ENCODE measurements at places on chromosomes 6 and 20. TPM values are rescaled to one million over a fixed set of nuclear protein-coding genes. Genes with fewer than 3 reads are reported as not detected.

The SLC44A4 gene
- total RNA-seq = not detected

The ADGRF1 gene
- 0.52 TPM for total RNA-seq

The NR2E1 gene
- 1.4 TPM for total RNA-seq

The CRYBG1 gene
- 13.2 TPM for total RNA-seq

The KHDC1L gene
- not detected for total RNA-seq

The KCNG1 gene
- total RNA-seq = 1.5 TPM

DNA sequence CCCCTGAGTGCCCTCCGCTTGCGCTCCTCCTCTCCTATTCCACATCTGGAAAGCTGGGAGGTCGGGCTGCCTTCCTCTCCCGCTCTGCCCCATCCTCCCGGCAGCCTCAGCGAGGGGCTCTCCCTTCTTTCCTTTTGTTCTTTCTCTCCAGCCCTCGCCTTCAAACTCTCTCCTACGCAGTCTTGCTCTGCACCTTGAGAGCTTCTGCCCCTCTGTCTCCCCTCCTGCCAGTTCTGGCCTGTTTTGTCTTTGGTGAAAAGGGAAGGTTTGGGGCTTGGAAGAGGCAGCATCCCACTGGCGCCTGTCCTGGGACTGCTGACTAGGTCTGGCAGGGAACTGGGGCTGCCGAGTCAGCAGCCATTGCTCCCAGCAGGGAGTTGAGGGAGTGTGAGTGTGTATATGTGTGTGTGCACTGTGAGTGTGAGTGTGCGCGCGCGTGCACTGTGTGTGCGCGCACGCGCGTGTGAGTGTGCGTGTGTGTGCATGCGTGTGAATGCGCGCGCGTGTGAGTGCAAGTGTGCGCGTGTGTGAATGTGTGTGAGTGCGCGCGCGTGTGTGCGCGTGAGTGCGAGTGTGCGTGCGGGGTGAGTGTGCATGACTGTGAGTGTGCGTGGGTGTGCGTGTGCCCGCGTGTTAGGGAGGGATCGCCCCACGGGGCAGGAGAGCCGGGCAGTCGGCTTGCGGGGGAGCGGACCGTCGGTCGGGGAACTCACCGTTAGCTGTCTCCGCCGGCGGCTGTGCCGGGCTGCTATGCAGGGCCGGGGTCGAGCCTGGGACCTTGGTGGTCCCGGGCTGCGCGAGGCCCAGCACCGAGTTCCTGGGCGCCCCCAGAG lies 523 bp downstream of the CPXM1 start:
- DNase-seq = no peak

GRCh38 chr20:40638414-40638813 lies 50.6 kb downstream of the MAFB start:
- DNase-seq = no peak

- DNase-seq = no peak
Measured at GRCh38 chr20:45518282-45518681, 2.9 kb upstream of the SPINT3 start.

DNA sequence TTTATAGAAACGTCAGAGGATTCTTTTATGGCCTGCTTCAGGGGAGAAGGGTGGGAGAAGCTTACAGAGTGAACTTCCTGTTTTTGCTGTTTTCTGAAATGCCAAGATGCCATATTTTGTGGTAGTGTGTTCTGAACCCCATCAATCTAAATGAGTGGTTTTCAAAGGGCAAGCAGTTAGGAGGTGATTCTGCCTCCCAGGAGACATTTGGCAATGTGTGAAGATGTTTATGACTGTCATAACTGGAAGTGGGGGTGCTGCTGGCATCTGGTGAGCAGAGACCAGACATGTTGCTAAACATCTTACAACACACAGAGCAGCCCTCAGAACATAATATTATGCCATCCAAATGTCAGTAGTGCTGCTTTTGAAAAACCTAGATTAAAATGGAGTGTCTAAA lies 6.0 kb upstream of the PRL start:
- DNase-seq = no peak

DNA sequence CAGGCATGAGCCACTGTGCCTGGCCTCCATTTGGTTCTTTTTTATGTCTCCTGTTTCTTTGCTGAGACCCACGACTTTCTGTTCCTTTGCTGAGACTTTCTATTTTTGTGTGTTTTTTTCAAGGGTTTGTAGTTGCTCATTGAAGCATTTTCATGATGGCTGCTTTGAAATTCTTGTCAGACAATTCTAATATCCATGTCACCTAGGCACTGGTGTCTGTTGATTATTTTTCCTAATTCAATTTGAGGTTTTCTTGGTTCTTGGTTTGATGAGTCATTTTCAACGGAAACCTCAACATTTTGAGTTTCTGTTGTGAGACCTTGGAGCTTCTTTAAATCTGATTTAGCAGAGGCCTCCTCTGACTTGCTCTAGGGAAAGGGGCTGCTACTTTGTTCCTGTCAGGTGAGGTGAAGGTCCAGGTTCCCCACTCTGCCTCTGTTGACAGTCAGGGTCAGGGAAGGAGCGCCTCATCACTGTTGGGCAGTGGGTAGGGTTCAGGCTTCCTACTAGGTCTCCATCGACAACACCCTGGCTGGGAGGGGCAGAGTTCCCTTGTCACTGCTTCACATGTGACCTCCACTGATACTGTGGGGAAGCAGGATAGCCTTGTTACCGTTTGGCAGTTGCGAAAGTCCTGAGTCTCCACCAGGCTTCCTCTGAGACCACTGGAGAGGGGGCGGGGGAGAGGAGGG lies 67.2 kb upstream of the RNF24 start:
- peak; percentile 64 for DNase-seq

GRCh38 chr20:14688005-14688404 lies 350.6 kb upstream of the FLRT3 start:
- no peak for DNase-seq

Measured in Caco-2 (cell line).